ENCODE measurements at places on chromosomes 6 and 20.

DNA sequence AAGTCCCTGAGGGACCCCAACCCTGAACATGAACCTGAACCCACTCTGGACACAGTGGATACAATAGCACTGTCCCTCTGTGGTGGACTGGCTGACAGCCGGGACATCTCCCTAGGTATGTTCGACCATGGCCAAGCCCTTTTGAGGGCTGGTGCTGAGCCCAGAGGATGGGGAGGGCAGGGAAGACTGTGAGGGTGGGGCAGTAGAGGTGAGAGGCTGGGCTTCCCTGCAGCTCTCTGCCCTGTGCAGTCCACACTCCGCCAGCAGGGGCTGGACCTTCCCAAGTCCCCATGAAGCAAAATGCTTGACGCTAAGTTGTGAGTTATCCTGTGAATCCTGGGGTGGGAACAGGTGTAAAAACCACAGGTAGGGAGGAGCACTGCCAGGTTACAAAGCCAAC lies 11.5 kb downstream of the LPIN3 start:
- no peak for DNase-seq

DNA sequence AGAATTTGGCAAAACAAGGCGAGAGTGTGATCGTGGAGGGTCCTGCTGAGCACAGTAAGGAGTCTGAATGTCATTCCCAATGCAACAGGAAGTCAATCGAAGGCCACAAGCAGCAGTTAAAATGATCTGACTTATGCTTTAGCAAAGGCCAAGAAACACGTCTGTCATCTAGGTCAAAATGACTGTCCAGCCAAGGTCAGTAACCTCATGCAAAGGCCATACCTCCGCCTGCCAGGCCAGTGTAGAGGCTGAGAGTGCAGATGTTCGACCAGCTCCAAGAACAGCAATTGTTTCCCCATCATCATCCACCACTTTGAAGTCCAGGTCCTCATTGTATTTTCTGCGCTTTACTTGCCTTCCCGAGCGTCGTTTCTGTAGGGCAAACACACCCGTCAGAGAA lies 105.6 kb downstream of the CHD6 start:
- DNase-seq: no peak

DNA sequence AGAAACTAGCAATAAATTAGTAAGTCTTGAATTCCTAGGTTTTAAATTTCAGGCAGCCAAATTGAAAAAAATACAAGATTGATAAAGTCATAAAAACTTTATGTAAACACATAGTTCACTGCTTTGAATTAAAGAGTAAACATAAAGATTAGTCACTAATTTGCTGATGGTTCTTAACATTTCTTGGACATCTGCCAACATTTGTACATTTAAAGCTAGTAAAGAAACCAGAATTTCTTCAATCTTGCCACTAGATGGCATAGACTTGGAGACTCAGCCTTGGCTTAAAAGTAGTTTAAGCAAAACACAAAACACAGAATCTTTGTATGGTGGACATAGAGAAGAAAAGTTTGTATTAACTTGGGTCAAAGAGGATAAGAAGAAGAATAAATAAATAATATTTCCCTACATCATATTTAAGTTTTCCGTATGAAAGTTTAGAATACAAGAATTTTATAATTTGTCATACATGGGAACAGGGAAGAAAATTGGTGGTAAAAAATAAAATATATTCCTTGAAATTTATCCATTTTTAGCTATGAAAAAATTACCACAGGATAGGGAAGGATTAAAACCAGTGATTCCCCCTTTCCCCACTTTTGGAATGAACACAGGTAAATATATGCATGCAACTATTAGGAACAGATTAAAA lies 41.7 kb upstream of the FAM135A start:
- no peak for DNase-seq

GRCh38 chr6:36414481-36414880 lies 27.0 kb upstream of the ETV7 start:
- no peak for DNase-seq

GRCh38 chr6:12848964-12849808 lies 132.6 kb downstream of the PHACTR1 start:
- DNase-seq: no peak

DNA sequence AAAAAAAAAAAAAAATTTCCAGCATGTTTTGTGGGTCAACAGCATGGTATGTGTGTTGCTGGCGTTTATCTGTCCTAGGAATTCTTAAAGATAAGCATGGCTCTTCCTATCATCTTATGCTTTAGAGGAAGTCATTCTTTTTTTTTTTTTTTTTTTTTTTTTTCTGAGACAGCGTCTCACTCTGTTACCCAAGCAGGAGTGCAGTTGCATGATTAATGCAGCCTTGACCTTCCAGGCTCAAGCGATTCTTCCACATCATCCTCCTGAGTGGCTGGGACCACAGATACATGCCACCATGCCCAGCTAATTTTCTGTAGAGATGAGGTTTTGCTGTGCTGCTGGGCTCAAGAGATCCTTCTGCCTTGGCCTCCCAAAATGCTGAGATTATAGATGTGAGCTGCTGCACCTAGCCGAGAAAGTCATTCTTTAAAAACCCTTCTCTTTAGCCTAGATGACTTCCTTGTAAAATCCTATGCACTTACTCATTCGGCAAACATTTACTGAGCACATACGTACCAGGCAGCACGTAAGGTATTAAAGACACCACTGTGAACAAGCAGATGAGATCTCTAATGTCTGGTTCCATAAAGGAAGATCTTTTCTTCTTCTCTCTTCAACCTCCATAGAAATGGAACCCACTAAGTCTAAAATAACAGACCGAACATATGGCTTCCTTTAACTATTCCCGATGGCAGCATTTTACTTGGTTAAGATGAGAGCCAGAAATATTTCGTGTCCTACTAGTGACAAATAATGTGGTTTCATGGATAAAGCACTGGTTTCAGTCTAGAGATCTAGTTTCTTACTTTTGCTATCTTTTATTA lies 122.4 kb downstream of the RIN2 start:
- no peak for DNase-seq

- DNase-seq: no peak
Measured at GRCh38 chr6:113315165-113315564, 542.0 kb upstream of the MARCKS start.

GRCh38 chr6:139242457-139243240 lies 49.1 kb downstream of the TXLNB start:
- no peak for DNase-seq

- DNase-seq: no peak
Measured at GRCh38 chr20:24487648-24488047, 18.2 kb downstream of the SYNDIG1 start.

DNA sequence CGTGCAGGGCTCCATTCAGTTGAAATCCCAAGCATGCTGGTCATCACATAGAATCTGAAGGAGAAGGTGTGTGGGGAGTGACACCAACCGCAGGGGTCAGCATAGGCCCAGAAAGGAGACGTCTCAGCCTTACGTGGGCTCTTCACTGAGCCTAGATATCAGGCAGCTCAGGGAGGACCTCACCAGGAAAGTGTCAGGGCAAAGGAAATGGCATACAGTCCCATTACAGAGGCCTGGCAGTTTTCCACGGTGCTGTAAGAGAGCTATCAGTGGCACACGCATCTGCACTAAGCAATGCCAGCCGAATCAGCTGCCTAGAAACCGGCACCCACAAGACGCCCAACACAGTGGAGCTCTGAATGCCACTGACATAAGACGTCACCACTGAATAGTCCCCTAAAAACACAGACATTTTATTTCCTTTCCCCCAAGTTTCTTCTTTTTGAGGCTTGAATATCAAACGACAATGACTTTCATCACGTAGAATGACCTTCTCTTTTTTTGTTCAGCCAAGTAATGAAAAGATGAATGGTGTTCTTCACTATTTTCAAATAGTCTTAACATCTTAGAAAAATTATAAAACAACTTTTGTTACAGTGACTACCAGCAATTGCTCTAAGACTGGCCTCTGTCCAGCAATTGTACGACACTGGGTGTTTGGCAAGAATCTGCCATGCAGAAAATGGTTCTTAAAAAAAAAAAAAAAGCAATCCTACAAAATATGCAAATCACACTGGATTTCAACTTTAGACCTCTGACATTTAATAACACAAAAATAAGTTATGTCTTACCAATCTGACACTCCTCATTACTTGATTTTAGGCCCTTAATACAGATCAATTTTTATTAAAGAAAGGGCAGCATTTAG lies 88.9 kb upstream of the FOXQ1 start:
- no peak for DNase-seq

DNA sequence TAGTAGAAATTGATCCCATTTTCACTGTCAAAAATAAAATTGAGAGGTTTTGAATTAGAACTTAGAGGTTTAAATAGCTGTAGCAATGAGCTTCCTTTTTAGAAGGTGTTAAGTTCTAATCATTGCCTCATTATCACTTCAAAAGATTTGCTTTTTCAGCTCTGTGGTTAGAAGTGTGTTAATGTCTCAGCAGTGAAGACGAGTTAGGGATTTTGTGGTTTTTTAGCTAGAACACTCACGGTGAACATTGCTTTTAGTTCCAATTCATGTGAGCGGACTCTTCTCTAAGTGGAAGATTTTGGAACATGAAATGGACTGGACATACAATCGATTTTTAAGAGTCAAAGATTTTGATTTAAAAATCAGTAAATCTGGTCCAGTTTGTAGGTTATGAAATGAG lies 12.7 kb upstream of the IFNGR1 start:
- no peak for DNase-seq

- DNase-seq: no peak
Measured at GRCh38 chr20:42901689-42902440, 287.8 kb downstream of the PTPRT start.

GRCh38 chr6:133983099-133983939 lies 30.3 kb downstream of the TBPL1 start:
- peak; percentile 21 for DNase-seq

GRCh38 chr6:169846286-169847056 lies 95.0 kb downstream of the ERMARD start:
- no peak for DNase-seq

DNA sequence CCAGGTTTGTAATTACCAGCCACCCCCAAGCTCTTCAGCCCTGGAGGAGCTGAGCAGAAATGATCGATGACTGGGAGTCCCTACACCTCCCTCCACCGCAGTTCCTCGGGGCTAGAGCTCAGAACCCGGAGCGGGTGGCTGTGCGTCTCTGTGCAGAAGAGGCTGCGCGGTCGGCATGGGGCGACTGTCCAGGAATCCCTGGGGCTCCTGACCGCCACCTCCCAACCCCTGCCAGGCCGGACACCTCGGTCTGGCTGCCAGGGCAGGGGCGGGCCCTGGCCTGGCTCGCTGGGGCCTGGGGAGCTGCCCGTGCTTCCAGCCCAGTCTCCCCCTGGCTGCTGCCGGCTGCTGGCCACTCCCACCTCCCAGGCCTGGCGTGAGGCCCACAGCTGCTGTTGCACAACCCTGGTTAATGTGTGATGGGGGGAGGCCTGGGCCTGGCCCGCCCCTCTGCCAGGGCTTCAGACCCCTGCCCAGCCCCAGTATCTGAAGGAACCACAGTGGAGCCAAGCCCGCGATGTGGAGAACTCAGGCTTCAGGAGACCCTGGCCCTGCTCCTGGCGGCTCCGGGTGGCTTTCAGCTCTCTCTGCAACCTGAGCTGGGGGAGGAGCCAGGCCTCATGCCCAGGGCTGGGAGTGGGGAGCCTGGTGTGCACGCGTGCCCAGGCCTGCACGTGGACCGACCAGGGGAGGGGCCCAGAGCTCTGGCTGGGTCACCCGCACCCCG lies 1.2 kb downstream of the SLC2A4RG start:
- no peak for DNase-seq

DNA sequence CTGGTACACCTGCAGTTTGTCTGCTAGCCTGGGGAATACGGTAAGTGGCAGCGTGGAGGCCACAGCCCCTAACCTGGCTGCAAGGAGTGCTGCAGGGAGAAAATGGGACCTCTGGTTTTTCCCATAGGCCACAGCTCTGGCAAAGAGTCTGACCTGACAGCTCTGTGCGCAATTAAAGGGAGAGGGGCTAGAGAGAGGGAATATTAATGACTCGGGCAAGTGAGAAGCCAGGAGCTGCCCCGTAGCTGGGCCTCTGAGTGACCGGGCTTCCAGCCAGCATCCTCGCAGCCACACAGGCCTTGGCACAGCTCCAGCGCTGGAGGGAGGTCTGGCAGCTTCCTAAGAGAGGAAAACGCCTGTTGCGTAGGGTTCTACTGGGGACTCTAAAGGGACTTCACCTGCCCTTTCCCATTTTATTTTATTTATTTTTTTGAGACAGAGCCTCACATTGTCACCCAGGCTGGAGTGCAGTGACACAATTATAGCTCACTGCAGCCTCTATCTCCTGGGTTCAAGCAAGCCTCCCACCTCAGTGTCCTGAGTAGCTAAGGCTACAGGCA lies 18.2 kb upstream of the OCSTAMP start:
- DNase-seq: no peak

DNA sequence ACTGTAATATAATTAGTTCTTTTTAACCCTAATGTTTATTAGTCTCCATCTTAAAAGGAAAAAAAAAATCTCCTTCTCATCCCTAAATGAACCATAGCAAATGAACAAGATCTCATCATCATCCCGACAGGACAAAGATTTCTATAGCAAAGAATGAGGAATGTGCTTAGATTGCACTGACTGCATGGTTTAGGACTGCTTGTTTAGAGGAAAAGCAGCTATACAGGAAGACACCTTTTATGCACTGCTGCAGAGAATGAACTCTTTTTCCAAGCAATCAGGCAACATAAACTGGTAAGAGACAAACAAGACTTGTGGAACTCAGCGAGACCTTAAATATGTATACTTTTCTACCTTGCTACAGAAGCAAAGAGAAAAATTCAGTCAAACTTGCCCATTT lies 26.8 kb downstream of the CSNK2A1 start:
- DNase-seq: no peak

DNA sequence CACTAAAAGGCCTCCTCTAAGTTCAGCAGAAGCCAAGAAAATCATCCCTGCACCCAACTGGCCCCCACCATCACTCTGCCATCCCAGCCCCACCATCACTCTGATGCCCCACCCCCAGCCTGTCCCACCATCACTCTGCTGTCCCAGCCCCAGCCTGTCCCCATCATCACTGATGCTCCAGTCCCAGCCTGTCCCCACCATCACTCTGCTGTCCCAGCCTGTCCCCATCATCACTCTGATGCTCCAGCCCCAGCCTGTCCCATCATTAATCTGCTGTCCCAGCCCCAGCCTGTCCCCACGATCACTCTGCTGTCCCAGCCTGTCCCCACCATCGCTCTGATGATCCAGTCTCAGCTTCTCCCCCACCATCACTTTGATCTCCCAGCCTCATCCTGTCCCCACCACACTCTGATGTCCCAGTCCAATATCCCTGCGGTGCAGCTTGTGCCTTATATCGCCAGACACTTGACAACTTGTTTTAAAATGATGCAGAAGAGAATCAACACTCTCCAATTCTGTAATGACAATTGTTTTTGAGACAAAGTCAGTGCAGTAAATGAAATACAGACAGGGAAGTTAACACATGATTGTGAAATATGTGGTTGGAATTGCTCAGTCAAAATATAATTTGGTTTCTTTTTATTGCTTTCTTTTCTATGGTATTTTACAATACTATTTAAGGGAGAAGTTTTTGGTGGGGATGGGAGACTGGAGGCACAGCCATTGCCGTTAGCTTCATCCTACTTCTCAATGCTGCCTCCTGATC lies 100.8 kb downstream of the TNFAIP3 start:
- no peak for DNase-seq

- DNase-seq: no peak
Measured at GRCh38 chr6:95352064-95352795, 225.1 kb upstream of the MANEA start.
